ENCODE measurements at places on chromosomes 7 and 10. TPM values are rescaled to one million over a fixed set of nuclear protein-coding genes. Genes with fewer than 3 reads are reported as not detected.

- no peak overlapping the region for H3K27ac ChIP-seq
- no peaks in the 10 kb centered on the region for H3K4me1 ChIP-seq
- no peaks in the 10 kb centered on the region for H3K36me3 ChIP-seq
These were observed 182.2 kb downstream of the HERPUD2 start for GRCh38 chr7:35512716-35513115.

DNA sequence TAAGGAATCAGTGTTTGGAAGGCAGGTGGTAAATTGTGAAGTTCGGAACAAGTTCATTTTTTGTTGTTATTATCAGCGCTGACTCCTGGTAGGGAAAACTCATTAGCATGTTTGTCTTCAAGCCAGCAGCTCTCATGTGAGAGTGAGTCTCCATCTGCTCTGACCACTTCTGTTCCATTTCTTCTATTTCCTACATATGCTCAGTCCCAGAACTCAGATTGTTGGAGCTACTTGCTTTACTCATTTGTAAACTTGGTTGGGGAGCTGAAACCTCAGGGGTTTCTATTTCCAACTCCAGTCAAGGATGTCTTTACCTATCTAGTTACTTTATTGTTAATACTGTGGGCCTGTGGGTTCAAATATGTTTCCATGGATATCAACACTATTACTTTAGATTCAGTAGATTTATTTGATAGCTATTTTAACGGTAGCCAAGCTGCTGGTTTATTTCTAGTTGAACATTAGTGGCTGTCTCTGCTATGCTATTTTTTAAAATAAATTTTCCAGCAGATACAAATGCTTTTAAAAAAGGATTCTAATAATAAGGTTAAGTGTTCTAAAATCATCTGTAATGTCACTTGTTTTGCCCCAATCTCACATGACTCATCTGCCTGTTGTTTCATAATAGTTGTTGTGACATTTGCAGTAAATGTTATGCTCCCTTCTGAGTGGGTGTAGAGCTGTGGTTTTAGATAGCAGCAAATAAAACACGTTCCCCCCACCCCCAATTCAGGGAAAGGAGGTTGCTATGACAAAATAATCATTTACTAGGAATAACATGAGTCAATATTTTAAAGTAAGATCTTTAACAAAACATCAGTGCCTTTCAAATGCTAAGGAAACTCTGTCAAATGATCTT, 143.3 kb downstream of the HDAC9 start:
- no peak overlapping the region for H3K4me3 ChIP-seq
- DNase-seq: no peak
- H3K4me1 ChIP-seq: no peaks in the 10 kb centered on the region

DNA sequence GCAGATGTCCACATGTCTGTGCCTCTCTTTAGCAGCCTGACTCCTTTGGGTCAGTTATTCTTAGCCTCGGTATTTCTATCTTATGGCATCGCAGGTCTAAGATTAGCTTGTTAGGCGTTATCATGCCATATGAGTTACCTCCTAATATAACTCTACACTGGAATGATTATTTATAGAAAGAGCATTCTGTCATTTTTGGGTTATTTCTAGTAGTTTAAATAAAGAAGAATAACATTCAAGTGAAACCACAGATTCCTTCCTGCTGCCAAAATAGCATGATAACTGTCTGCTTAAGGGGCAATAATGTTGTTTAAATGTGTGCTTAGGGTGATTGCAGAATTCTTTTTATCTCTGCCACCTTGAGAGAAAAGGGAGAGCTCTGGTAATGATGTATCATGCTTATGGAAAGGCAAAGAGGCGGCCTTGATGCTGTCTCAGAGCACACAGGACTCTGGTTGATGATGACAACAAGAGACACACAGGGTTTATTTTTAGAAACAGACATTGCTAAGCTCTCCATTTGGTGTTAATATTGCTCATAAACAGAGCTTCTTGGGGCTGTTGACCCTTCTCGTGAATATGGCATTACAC, 10.4 kb downstream of the HDAC9 start:
- DNase-seq: no peak
- no peak overlapping the region for H3K27ac ChIP-seq
- H3K4me3 ChIP-seq: no peak overlapping the region
- no peaks in the 10 kb centered on the region for H3K4me1 ChIP-seq

DNA sequence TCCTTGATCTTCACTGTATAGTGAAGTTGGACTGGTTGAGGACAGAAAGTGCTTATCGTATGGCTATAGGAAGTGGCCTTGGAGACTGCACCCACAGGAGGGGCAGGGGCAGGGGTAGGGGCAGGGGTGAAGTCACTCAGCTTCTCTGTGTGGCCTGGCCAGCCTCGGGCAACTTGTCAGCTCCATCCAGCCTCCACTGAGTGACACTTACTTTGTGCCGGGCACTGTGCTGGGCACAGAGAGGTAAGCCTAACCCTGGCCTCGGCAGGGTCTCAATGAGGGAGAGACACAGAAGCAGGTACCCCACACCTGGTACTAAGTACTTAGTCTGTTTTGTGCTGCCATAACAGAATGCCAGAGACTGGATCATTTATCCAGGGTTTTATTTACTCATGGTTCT, 99.3 kb upstream of the CTBP2 start:
- H3K36me3 ChIP-seq: no peaks in the 10 kb centered on the region
- H3K27me3 ChIP-seq: no peaks in the 10 kb centered on the region
- H3K27ac ChIP-seq: no peak overlapping the region
- DNase-seq: no peak
- no peaks in the 10 kb centered on the region for H3K4me1 ChIP-seq

DNA sequence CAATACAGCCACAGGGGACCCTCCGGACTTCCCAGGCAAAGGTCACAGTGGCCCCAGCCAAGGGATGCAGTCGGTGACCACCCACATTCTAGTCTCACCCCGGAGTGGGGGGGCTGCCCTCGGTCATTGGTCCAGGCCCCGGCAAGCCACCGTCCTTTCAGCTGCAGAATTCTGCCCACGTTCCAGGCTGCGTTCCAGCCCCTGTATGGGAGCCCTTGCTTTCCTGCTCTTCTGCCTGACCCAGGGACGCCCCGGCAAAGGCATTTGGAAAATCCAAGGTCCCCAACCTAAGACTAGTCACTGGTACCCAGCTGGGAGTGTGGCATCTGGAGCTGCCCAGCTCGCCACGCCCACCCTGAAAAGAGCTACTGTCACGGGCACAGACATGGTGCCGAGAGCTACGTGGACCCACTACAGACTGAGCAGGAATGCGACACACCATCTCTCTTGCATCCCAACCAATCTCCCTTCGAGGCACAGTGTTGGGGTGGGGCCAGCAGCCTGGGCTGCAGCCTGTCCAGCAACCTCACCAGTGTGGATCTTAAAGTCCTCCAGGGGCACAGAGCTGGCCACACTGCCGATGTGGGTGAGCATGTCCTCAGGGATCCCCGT, 18.6 kb downstream of the OGDHL start:
- H3K27ac ChIP-seq: no peak overlapping the region
- no peaks in the 10 kb centered on the region for H3K27me3 ChIP-seq
- no peak for DNase-seq
- H3K4me1 ChIP-seq: no peaks in the 10 kb centered on the region
- H3K36me3 ChIP-seq: no peaks in the 10 kb centered on the region
- H3K4me3 ChIP-seq: no peak overlapping the region

DPY19L1 gene
- total RNA-seq: 15.9 TPM

HOGA1 gene
- total RNA-seq: not detected
